ENCODE measurements at places on chromosomes 1 and 21. TPM values are rescaled to one million over a fixed set of nuclear protein-coding genes. Genes with fewer than 3 reads are reported as not detected.

GRCh38 chr1:14511796-14512585, 86.5 kb upstream of the KAZN start:
- H3K4me1 ChIP-seq: no peaks in the 10 kb centered on the region
- H3K27me3 ChIP-seq: no peaks in the 10 kb centered on the region
- DNase-seq: no peak
- no peaks in the 10 kb centered on the region for H3K36me3 ChIP-seq
- H3K4me3 ChIP-seq: no peak overlapping the region

- H3K27ac ChIP-seq: no peak overlapping the region
- DNase-seq: no peak
- no peaks in the 10 kb centered on the region for H3K4me1 ChIP-seq
- H3K36me3 ChIP-seq: no peaks in the 10 kb centered on the region
- no peaks in the 10 kb centered on the region for H3K27me3 ChIP-seq
Measured at GRCh38 chr1:81254560-81254959, 546.2 kb upstream of the ADGRL2 start.

LDLRAD1 gene
- not detected for polyA plus RNA-seq

DNA sequence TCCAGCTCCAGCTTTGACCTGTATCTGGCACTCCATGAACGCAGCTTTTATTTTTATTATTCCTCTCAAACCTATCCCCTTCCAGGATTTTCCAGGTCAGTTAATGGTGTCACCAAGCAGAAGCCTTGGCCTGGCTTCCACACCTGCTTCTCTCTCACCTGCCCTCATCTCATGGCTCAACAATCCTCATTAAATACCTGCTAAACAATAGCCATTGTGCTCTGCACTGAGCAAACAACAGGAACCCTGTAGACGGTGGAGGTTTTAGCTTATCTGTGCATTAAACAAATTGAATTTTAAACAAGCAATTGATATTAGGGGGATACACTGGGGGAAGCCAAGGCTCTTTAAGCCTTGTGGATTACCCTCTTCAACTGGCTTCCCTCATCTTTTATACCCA, 15.3 kb downstream of the PYCR2 start:
- no peak for DNase-seq
- H3K4me3 ChIP-seq: no peak overlapping the region
- H3K4me1 ChIP-seq: peaks cover 32% of the 10 kb centered on the region
- H3K27ac ChIP-seq: no peak overlapping the region

DNA sequence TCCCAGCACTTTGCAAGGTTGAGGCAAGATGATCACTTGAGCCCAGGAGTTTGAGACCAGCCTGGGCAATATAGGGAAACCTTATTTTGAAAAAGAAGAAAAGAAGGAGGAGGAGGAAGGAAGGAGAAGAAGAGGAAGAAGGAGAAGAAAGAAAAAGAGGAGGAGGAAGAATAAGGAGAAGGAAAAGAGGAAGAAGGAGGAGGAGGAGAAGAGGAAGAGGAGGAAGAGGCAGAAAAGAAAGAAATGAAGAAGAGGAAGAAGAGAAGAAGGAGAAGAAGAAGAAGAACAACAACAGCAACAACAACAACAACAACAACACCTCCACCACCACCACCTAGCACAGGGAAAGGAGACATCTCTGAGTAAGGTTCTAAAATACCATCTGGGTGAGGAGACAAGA, 10.6 kb downstream of the SELENBP1 start:
- no peak overlapping the region for H3K27ac ChIP-seq
- H3K4me1 ChIP-seq: no peaks in the 10 kb centered on the region
- no peaks in the 10 kb centered on the region for H3K36me3 ChIP-seq
- no peaks in the 10 kb centered on the region for H3K27me3 ChIP-seq
- no peak overlapping the region for H3K4me3 ChIP-seq

- DNase-seq: peak; percentile 78
- peak overlapping the region; percentile 41 for H3K4me3 ChIP-seq
- no peaks in the 10 kb centered on the region for H3K36me3 ChIP-seq
Measured at GRCh38 chr1:203320591-203321272, 15.4 kb downstream of the BTG2 start.

All from naive thymus-derived CD4-positive, alpha-beta T cell (primary cell).